Heart left ventricle (tissue), 16 donors: ENCODE measurements at places on chromosomes 2 and 18. TPM values are rescaled to one million over a fixed set of nuclear protein-coding genes. Genes with fewer than 3 reads are reported as not detected.

DNA sequence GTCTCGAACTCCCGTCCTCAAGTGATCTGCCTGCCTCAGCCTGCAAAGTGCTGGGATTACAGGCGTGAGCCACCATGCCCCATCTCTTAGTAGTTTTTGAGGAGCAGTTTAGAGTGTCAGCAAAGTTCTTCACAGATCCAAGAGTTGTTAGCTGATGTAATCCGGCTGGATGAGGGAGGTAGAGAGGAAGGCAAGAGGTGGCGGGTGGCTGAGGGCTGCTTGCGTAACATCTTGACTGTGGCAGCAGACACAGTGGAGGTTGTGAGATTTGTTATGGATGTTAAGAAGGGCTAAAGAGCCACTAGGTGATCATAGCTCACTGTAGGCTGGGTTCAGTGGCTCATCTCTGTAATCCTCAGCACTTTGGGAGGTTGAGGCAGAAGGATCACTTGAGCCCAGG is 19.5 kb upstream of the FAM136A start:
- DNase-seq: no peak

The CXCR1 gene
- 0.08 TPM for polyA plus RNA-seq

DNA sequence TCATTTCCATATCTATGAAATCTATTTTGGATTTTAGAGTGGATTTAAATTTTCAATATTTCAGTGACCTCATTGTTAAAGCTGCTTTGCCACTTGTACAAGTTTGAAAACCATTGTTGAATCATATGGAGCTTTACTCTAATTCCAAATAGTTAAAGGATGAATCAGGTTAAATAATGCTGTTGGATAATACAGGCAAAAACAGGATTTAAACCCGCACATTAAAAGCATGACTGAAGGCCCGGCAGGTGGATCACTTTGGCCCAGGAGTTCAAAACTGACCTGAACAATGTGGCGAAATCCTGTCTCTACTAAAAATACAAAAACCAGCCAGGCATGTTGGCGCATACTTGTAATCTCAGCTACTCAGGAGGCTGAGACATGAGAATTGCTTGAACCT is 68.3 kb downstream of the RIF1 start:
- no peak for DNase-seq

DNA sequence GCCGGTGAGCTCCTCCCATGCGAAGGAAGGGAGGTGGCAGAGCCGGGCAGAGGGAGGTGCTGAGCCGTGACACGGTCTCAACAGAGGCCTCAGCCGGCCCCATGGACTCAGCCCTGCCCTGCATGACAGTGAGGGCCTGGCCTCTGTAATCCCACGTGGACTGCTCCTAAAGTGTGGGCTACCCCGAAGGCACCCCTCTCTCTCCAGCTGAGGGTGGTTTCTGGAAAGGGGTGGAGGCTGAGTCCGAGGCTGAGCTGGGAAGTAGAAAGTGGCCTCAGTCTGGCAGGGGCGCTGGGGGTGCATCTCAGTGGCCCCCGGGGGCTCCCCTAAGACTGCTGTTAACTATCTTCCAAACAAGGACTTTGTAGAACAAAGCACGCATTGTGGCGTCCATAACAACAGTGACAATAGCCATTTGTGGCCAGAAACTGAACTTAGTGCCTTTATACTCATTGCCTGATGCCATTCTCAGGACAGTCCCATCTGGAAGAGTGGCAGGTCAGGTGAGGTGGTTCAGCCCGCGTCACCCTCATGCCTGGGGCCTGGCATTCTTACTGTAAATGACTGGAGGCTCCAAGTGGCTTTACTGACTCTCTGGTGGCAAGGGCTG is 192.4 kb downstream of the TWIST2 start:
- peak; percentile 19 for DNase-seq

GRCh38 chr2:8422450-8422800 is 259.4 kb upstream of the ID2 start:
- DNase-seq: no peak

The HOXD13 gene
- polyA plus RNA-seq: not detected

The MOCOS gene
- 0.27 TPM for polyA plus RNA-seq

The TLX2 gene
- polyA plus RNA-seq: not detected

- no peak for DNase-seq
Observed at GRCh38 chr2:37585295-37585908, 86.0 kb downstream of the CDC42EP3 start.

- DNase-seq: no peak
Observed at GRCh38 chr18:44764863-44765262, 84.2 kb downstream of the SETBP1 start.

- no peak for DNase-seq
Observed at GRCh38 chr2:205746420-205746785, 64.1 kb downstream of the NRP2 start.

- no peak for DNase-seq
Observed at GRCh38 chr2:66547118-66547517, 112.2 kb downstream of the MEIS1 start.

The GAL3ST2 gene
- polyA plus RNA-seq: not detected

DNA sequence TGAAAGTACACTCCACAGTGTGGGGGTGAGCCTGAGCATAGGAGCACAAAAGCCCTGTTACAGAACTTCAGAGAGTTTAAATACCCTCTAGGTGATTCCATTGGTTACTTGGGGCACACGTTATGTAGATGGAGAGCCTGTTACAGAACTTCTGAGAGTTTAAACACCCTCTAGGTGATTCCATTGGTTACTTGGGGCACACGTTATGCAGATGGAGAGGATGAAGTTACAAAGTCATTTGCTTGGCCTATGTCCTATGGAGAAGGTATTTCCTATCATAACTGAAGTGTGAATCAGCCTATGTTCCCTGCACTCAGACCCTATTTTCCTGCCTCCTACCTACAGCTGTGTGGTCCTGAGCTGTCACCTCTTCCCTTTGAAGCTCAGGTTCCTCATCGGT is 3.8 kb upstream of the CAPN10 start:
- no peak for DNase-seq

GRCh38 chr2:159042115-159042850 is 73.8 kb downstream of the TANC1 start:
- DNase-seq: peak; percentile 60

The CDH20 gene
- polyA plus RNA-seq: not detected

DNA sequence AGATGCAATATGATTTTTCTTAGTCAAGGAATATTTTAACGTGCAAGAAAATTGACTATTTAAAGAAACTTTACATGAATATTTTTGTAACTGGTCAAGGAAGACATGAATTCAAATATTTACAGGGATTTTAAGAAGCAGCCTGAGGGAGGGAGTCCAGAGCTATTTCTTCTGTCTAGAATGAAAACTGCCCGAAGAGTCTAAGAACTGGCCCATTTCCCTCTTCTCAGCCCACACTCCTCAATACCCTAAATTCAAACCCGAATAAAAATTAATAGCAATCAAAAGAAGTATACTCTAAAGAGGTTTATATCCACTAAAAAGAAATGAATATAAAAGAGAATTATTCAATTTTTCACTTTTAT is 6.5 kb upstream of the NDUFV2 start:
- no peak for DNase-seq

- peak; percentile 87 for DNase-seq
Observed at GRCh38 chr2:30447149-30448045, at the start of gene LCLAT1. Gene LCLAT1, plus strand, starts transcription at chr2:30447246. Its CDS starts 78,345 bp downstream, at chr2:30525591.

DNA sequence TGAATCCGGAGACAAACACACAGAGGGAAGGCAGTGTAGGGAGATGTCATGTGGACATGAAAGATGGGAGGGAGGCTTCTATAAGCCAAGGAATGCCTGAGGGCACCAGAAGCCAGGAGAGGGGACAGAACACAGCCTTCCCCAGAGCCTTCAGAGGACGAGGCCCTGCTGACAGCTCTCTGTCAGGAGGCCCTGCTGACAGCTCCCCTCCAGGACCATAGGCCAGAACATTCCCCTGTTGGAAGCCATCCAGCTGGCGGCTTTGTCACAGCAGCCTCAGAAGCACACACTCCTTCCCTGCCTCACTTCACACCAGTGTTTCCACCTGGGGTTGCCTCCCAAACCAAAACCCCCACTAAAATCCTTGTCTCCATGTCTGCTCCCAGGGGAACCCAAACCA is 171.3 kb upstream of the ID2 start:
- peak; percentile 85 for DNase-seq

- peak; percentile 60 for DNase-seq
Observed at GRCh38 chr2:179422037-179422643, 157.5 kb upstream of the SESTD1 start.

GRCh38 chr2:134663451-134664450 is 55.0 kb downstream of the TMEM163 start:
- no peak for DNase-seq

GRCh38 chr2:160257743-160258491 is 57.8 kb upstream of the ITGB6 start:
- DNase-seq: no peak

GRCh38 chr2:176567361-176567760 is 298.1 kb downstream of the MTX2 start:
- DNase-seq: no peak

The RNF152 gene
- polyA plus RNA-seq: 3.9 TPM

The LINC00305 gene
- polyA plus RNA-seq: not detected

- DNase-seq: no peak
Observed at GRCh38 chr2:226552571-226553285, 246.9 kb downstream of the IRS1 start.

DNA sequence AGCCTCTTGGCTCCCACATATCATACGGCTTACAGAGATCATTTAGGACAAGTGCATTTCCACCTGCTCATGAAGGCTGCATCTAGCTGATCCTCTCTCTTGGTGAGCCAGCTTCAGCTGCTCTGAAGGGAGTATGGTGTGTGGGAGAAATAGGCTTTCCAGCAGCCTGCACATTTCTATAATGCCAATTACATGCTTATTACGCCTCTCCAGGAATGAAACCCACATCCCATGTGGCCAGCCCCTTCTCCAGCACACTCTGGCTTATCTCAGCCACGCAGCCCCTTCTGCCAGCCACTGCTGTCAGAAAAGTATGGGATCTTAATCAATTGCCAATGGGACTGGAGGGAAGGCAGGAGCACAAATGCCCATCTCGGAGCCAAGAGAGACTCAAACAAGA is 117.5 kb downstream of the GALNT14 start:
- no peak for DNase-seq

- no peak for DNase-seq
Observed at GRCh38 chr2:66202586-66202985, 232.3 kb upstream of the MEIS1 start.

The ZNF532 gene
- polyA plus RNA-seq: 16.0 TPM

DNA sequence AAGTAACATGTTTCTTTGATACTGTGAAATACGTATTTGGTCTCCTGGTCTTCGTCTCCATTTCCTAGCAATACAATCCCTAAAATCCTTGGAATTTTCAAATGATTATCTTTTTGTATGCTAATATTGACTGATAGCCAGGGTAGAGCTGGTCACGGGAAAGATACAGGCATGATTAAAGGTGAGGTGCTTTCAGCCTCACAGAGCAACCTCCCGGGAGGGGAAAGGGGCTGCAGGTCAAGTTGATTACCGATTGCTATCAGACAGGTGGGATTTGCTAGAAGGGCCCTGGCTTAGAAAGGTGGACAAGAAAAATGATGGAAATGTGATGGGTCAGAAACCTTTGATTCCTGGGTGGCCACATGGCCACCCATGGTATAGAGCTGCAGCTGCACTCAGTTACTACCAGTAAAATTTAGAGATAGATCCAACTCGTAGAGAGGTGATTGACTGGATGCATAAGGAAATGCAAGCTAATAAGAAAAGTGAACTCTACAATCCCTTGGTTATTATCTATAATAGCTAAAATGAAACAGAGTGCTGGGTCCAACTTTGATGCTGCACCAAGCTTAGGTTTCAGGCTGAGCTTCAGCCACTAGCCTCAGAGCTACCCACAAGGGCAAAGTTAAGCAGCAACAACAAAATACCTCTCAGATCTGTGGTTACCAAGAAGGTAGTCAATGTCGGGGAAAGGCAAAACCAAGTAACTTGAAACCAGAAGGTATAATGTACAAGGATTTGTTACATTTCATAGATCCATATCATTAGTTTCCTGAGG is 15.3 kb downstream of the YPEL5 start:
- no peak for DNase-seq

The RGPD4 gene
- polyA plus RNA-seq: not detected

DNA sequence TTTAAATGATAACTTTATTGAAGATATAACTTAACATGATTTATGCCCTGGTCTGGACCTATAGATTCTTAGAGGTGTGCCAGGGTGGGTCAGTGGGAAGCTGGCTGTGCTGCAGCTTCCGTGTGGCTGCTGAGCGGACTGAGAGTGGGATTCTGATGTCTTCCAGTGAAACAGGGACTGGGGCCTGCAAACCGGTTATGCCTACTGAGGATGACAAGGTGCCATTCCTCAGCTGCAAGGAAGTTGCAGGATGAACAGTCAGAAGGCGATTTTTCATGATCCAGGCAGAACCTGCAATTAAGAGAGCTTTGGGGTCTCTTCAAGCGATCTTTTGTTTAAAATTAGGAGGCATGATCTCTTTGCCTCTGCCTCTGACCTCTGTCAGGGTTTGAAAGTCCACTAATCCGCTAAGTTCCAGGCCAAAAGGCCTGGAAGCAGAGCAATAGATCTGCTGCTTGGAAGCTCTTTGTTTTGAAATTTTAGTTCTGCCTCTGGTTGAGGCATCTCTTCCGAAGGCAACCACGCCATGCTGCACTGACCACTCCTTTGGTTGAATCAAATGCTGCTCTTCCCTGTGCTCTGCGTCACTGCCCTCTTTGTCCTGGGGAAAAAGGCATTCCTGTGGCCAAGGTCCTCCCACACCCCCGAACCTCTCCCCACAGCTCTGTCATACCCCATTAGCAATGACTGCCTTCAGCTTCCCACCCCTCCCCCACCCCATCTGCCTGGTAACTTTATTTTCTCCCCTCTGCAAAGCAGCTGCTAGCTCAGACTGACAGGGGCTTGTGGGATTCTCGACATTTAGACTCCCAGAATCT is 2.0 kb downstream of the TMEM169 start:
- no peak for DNase-seq

- no peak for DNase-seq
Observed at GRCh38 chr2:228197504-228197903, 16.0 kb upstream of the SPHKAP start.

- no peak for DNase-seq
Observed at GRCh38 chr2:16271231-16271896, 331.0 kb downstream of the MYCN start.

GRCh38 chr2:21269382-21269781 is 145.6 kb downstream of the TDRD15 start:
- no peak for DNase-seq

The CCBE1 gene
- polyA plus RNA-seq: 0.15 TPM

- DNase-seq: peak; percentile 63
Observed at GRCh38 chr2:212537726-212538304, 787 bp downstream of the ERBB4 start.

DNA sequence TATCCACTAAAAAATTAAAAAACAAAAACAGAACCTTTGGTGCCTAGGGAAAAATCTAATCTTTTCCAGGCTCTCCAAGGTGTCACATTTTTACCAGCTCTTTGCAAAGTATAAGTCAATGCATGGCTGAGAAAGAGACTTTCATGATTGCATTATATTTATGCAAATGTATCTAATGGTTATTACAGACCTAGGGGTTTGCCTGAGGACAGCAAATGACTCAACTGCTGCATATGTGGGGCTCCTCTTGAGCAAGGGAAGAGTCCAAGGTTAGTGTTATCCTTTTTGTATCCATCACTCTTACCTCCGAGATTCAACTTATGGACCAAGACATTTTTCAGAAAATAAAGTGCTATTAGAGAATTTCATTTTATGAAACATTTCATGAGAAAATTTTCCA is 33.9 kb upstream of the RMP24 start:
- no peak for DNase-seq

- DNase-seq: peak; percentile 38
Observed at GRCh38 chr2:189179570-189179950, at the start of gene COL5A2. Gene COL5A2, minus strand, starts transcription at chr2:189179761. Its CDS starts 157 bp downstream, at chr2:189179604.

The SIX3 gene
- not detected for polyA plus RNA-seq

The PSTPIP2 gene
- 1.6 TPM for polyA plus RNA-seq

GRCh38 chr2:127609818-127610217 is 36.1 kb upstream of the GPR17 start:
- DNase-seq: no peak

GRCh38 chr2:66869076-66869475 is 434.2 kb downstream of the MEIS1 start:
- no peak for DNase-seq

The RGPD3 gene
- 0.04 TPM for polyA plus RNA-seq
